ENCODE measurements at places on chromosomes 1 and 21.

- DNase-seq, result no peak
Measured at GRCh38 chr1:213221209-213221608, 170.2 kb downstream of the RPS6KC1 start.

GRCh38 chr1:41245659-41246058 is 3.6 kb upstream of the SCMH1 start:
- DNase-seq, result no peak

DNA sequence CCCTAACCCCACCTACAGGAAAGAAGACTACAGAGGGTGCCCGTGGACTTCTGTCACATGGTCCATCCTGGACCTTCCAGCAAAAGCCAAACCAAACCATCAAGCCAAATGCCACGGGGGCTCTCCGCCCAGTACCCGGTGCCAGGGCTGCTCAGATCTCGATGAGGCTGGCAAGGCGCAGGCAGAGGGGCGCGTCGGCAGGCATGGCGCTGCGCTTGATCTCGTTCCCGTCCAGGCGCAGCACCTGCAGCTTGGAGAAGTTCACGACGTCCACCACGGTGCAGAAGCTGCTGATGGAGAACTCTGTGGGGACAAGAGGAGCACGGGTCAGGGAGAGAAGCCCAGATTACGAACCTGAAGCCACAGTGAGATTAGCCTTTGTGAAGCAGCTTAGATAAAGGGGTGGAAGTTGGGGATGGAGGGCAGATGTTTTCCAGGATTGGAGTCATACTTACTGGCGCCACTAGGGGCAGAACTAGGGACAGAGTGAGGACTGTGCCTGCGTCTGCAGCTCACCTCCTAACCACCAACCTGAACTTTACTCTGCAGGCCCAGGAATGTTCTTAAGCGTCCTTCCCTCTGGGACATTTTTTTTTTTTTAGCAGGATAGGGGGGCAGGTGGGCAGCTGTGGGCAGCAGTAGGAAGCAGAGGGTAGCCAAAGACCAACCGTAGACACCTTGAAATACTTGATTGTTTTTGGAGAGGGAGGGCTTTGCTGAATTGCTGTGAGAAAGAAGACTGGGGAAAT is 8.6 kb downstream of the FMOD start:
- DNase-seq, result no peak

GRCh38 chr1:119794876-119795240 is 16.4 kb downstream of the REG4 start:
- no peak for DNase-seq

DNA sequence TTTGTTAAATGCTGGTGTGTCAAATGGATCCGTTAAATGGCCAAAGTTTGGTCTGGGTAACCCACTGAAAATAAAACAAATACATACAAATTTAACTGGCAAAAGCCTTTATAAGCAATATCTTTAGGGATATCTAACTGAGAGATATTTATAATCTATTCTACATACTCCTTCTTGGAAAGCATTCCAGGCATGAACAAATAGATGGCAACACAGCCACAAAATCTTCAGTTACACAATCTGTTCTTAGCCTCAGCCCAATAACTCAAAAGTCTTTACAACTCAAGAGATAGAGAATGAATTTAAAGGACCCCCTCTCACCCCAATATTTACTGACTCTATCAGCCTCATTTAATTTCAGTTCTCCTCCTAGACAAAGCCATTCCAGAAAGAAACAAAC is 58.7 kb downstream of the NRDC start:
- no peak for DNase-seq

GRCh38 chr1:162689745-162690671 is 57.7 kb downstream of the DDR2 start:
- DNase-seq, result no peak

DNA sequence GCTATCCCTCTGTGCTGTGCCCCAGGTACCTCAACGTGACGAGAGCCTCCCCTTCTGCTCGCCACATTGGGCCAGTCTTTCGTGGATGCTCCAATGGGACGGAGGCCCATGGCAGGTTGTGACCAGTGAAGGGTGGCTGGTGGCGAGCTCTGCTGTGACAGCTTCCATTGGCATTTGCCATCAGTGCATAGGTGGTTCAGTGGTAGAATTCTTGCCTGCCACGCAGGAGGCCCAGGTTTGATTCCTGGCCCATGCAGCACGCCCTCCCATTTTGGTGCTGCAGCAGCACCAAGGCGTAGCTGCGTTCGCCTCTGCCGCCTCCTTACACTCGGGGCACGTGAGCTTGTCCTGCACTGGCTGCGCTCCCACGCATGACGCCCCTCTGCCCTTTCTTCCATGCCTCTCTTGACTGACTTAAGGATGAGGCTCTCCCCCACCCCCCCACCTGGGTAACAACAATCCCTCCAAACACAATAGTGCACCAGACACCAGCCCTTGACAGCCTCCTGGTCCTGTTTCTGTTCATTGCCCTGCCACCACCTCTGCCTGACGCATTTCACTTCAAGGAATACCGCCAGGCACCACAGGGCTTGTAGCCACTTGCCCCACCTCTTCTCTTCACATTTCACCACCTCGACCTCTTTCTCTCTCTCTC is 24.7 kb upstream of the FCGR2A start:
- no peak for DNase-seq

GRCh38 chr21:36471254-36471723 is 8.6 kb downstream of the CLDN14 start:
- no peak for DNase-seq

GRCh38 chr1:194802572-194802971 is 1616.2 kb upstream of the B3GALT2 start:
- DNase-seq, result no peak

DNA sequence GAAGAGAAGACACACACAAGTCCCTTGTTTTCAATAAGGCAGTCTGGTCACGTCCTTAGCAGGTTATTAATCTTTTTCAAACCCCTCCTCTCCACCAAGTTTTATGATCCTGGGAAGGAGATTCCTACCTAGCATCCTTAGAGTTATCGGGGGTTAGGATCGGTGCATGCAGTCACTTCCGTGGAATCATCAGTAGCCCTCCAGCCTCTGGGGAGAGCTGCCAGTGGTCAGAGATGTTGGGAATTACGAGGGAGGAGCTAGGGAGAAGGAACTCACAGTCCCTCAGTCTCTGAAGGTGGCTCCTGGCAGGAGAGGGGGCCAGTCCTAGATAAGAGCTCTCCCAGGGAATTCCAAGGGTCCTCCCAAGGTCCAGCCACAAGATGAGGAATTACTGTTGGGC is 57.7 kb upstream of the ATP5PO start:
- DNase-seq, result no peak

GRCh38 chr1:207026104-207026534 is 6.4 kb downstream of the C1orf116 start:
- DNase-seq, result no peak

DNA sequence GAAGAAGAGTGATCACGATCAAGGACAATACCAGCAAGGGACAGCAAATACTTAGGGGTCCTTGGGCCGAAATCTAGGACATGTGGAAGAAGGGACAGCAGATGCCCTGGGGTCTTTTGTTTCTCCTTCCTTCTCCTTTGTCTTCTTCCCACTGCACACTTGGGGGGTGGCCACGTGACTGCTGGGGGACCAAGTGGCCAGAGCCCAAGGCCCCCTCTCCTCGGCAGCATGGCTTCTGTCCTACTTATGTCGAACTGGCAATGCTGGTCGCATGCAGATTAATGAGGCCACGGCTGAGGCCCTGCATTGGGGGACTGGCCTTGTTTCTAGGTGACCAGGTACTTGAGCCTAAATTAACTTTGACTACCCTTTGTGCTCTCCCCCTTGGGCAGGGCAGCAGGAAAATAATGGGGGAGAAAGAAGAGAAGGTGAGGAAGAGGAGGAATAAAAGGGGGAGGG is 83.0 kb downstream of the GRIK3 start:
- no peak for DNase-seq

- DNase-seq, result no peak
Measured at GRCh38 chr1:187842406-187843165, 1013.8 kb downstream of the PLA2G4A start.

DNA sequence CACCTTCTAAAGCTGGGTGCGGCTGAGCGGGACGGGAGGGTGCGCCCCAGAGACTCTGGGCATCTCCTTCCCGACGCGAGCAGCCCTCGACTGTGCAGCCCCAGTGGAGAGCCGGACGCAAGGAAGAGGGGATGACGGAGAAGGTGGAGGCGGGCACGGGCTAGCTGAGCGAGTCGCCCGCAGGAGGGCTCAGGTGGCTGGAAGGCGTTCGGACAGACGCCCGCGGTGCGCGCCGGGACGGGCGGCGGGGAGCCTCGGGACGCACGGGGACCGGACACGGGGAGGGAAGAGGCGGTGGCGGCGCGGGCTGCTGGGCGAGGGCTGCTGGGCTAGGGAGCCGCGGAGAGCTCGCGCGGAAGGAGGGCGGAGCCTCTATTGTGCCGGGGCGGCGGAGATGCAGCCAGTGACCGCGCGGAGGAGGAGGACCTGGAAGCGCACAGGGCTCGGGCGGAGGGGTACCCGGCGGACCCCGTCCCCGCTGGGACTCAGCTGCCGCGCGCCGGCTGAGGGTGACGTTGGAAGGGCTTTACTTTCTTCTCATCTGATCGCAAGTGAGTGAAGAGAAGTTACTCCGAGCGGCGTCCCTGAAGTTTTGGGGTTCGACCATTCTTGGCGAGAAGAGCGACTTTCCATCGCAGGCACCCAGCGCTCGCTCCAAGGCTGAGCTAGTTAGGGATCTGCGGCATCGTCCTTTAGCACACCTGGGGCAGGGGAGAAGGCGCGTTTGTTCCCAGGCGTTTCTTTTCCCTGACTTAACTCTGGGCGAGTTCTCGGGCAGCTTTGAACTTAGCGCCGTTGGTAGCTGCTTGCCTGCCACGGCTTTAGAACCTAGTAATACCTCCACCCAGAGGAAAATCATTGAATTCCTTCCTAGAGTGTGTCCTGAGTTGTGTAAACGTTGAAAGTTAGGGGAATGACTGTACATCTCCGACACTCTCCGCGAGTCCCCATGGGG is at the start of gene OLFML2B:
Gene OLFML2B, minus strand, starts transcription at position 323 of the 955 bp plus-strand sequence. CDS start 439 bp downstream, outside the sequence.
- peak; percentile 71 for DNase-seq

DNA sequence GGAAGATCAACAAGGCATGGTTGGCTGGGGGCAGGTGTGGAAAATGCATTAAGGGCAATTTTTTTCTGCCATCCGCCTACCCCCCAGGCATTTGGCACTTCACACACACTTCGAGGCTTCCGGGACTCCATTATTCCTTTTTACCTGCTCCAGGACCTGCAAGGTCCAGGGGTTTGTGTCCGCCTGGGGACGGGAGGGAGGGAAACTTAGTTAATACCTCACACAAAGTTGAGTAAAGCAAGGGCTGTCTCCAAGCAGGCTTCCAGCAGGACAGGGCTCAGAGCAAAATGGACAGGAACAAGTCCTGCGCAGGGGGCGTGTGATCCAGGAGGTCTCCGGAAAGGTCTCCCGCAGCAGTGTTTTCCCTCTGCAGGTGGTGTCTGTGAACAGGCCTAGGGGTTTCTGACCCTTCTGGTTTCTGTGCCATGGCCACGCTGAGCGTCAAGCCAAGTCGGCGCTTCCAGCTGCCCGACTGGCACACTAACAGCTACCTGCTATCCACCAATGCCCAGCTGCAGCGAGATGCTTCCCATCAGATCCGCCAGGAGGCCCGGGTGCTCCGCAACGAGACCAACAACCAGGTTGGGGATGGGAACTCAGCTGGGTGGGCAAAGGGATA is 712 bp downstream of the TEKT2 start:
- no peak for DNase-seq

DNA sequence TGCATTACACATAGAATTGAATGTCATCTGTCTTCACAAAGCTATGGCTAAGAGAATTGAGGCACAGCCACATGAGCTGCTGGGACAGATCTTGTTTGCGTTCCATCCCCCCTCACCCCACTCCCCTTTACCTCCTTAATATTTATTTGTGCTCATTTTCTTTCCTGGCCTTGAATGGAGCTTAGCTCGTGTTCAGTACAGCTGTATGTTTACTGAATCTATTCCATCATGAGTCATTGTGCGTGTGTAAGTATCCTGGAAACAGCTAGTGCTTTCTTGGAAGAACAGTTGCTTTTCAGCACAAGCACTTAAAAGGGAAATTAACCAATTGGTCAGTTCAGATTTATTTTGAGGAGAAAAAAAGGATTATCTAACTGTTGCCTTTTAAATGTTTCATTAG is 14.7 kb downstream of the PROX1 start:
- no peak for DNase-seq

- peak; percentile 58 for DNase-seq
Measured at GRCh38 chr1:27057801-27058625, 45.4 kb upstream of the TENT5B start.

GRCh38 chr1:95793893-95794292 is 559.9 kb downstream of the RWDD3 start:
- no peak for DNase-seq

DNA sequence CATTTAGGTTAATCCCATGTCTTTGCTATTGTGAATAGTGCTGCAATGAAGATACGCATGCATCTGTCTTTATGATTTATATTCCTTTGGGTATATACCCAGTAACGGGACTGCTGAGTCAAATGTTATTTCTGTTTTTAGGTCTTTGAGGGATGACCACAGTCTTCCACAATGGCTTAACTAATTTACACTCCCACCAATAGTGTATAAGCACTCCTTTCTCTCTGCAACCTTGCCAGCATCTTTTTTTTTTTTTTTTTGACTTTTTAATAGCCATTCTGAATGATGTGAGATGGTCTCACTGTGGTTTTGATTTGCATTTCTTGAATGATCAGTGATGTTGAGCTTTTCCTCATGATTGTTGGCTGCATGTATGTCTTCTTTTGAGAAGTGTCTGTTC is 33.5 kb downstream of the ASH1L start:
- no peak for DNase-seq

DNA sequence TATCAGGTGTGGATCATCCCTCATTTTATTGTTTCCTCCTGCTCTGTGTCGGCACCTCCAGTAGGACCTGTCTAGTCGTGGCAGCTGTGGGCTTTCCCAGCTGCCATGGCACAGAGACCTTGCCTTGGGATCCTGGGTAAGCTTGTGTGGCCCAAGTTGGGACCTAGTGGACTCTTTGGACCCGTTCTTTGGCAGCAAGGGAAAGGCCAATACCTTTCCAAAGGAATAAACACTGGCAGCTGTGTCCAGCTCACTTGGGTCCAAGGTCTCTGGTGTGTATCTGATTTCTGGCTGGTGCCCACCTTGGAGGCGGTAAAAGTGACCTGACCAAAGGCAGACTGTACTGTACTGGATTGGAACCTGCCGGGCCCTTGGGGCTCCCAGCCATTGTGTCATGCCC is 21.8 kb downstream of the DIP2A start:
- DNase-seq, result no peak

GRCh38 chr1:199685369-199685768 is 342.1 kb upstream of the NR5A2 start:
- DNase-seq, result no peak

GRCh38 chr1:53592521-53592982 is 133.4 kb downstream of the DMRTB1 start:
- DNase-seq, result no peak

Measured in posterior cingulate gyrus (tissue), 11 donors.